Activated CD8-positive, alpha-beta T cell treated with anti-CD3 and anti-CD28 coated beads for 36 hours (primary cell): ENCODE measurements at places on chromosomes 2 and 18.

DNA sequence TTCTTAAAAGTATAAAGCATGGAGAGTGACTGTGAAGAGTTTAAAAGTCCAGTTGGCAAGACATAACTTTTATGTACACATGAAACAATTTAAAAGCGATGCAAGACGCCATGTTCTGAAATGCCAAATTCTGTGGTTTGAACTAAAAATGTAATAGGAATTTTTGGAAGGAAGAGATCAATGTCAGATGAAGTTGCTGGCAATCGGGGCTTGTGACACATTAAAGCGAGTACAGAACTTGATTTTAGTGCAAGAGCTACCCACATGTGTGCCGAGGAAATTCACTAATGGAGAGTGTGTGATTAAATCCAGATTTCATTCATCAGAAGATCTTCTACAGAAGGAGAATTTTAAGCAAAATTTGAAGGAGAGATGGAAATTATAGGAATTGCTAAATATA is 220.2 kb upstream of the CCDC68 start:
- no peaks in the 10 kb centered on the region for H3K4me1 ChIP-seq
- no peak overlapping the region for H3K4me3 ChIP-seq
- no peak for DNase-seq

DNA sequence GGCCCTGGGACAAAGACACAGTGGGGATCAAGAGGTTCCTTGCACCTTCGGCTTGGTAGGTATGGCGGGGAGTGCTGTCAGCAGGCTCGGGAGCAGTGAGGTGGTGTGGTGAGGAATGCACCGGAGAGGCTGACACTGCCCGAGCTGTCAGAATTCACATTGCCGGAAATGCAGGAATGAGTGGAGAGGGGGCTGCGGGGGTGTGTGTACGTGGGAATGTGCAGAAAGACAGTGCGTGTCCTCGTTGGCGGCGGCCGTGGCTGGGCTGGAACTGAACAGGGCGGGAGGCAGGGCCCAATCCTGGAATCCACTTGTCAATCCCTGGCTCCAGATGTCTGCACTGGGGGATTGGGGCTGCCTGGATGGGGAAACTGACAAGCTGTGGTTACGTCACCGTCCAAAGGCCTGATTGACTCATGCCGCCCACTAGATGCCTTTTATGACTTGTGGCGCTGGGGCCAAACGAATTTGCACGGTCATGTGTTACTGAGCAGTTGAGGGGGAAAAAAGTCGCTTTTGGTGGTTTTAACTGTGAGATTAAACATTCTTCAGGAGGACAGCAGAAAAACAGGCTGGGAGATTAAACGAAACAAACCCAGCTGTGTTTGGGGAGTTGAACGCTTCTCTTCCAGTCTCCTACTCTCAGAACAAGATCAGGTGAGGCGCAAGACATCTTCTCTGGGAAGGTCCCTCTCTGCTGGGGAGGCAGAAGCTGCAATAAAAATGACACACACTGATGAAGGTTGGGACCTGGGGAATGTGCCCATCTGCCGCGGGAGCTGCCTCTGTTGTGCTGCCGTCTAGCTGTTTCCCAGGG is 189.4 kb upstream of the GLI2 start:
- no peak overlapping the region for H3K27ac ChIP-seq
- H3K36me3 ChIP-seq: no peaks in the 10 kb centered on the region
- no peak for DNase-seq
- peaks cover 3% of the 10 kb centered on the region for H3K27me3 ChIP-seq
- H3K4me3 ChIP-seq: no peak overlapping the region

- no peaks in the 10 kb centered on the region for H3K27me3 ChIP-seq
- no peak overlapping the region for H3K4me3 ChIP-seq
- no peak overlapping the region for H3K27ac ChIP-seq
These were observed 6.0 kb downstream of the CIAO1 start for GRCh38 chr2:96271995-96272394.

GRCh38 chr2:193810533-193810932 is 1615.8 kb upstream of the TMEFF2 start:
- no peaks in the 10 kb centered on the region for H3K4me1 ChIP-seq
- no peak for DNase-seq
- no peaks in the 10 kb centered on the region for H3K36me3 ChIP-seq
- H3K4me3 ChIP-seq: no peak overlapping the region
- no peaks in the 10 kb centered on the region for H3K27me3 ChIP-seq
- no peak overlapping the region for H3K27ac ChIP-seq

DNA sequence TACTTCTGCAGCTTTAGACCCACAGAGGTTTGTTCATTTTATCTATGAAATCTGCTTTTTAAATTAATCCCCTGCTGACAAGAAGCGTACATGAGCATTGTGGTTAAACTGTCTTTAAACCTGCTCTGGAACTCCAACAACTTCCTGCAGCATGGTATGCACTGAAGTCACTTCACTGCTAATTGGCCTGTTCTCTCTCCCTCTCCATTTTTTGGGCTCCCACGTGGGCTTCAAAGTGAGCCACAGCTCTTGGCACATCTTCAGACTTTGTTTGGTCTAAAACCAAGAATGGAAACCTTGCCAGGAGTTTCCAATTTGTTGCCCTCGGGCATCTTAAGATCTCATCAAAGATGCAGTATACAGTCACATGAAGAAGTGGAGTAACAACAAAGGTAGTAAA is 311.4 kb downstream of the LRRTM1 start:
- H3K27ac ChIP-seq: no peak overlapping the region
- no peak for DNase-seq
- no peaks in the 10 kb centered on the region for H3K36me3 ChIP-seq
- H3K27me3 ChIP-seq: peaks cover 1% of the 10 kb centered on the region

- no peak for DNase-seq
- H3K4me3 ChIP-seq: peak overlapping the region; percentile 9
- peaks cover 2% of the 10 kb centered on the region for H3K27me3 ChIP-seq
- no peaks in the 10 kb centered on the region for H3K36me3 ChIP-seq
- peak overlapping the region; percentile 30 for H3K27ac ChIP-seq
These were observed 216.4 kb downstream of the BCL2 start for GRCh38 chr18:63102941-63103744.

GRCh38 chr18:44590956-44591670 is 89.6 kb upstream of the SETBP1 start:
- no peak for DNase-seq
- H3K4me1 ChIP-seq: no peaks in the 10 kb centered on the region
- H3K4me3 ChIP-seq: no peak overlapping the region
- no peak overlapping the region for H3K27ac ChIP-seq

DNA sequence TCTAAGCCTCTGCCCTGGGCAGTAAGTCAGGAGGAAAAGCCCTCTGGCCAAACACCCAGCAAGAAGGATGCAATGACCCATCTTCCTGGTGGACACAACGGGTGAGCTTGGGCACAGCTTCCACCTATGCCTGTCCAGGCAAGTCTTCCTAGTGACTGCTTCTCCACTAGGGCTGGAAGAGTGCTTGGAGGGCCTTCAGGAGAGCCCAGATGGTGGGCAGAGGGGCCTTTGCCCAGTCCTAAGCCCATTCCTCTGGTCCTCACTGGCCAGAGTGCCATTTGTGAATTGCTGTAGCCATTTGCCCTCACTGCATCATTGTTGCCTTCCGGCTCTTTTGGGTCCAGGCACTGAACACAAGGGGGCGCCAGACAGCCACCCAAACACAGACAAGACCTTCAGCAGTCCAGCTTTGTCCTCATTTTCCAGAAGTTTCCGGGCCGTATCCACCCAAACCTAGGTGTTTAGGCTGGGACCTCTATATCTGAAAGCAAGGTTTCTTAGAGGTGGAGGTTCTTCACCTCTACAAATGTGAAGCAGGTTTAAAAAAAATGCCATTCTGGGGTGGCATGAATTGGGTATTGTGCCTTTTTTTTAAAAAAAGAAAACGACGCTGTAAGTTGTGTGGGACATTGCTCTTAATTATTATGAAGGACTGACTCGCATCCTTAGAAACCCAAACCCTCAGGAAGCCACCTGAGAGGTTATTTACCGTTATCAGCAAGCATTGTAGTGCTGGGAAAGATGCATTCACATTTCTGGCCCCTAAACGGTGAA is 29.5 kb downstream of the PAX8 start:
- no peaks in the 10 kb centered on the region for H3K36me3 ChIP-seq
- H3K4me3 ChIP-seq: no peak overlapping the region
- peaks cover 45% of the 10 kb centered on the region for H3K4me1 ChIP-seq

GRCh38 chr2:12819103-12819475 is 102.4 kb downstream of the TRIB2 start:
- DNase-seq: no peak
- H3K4me1 ChIP-seq: peaks cover 30% of the 10 kb centered on the region

DNA sequence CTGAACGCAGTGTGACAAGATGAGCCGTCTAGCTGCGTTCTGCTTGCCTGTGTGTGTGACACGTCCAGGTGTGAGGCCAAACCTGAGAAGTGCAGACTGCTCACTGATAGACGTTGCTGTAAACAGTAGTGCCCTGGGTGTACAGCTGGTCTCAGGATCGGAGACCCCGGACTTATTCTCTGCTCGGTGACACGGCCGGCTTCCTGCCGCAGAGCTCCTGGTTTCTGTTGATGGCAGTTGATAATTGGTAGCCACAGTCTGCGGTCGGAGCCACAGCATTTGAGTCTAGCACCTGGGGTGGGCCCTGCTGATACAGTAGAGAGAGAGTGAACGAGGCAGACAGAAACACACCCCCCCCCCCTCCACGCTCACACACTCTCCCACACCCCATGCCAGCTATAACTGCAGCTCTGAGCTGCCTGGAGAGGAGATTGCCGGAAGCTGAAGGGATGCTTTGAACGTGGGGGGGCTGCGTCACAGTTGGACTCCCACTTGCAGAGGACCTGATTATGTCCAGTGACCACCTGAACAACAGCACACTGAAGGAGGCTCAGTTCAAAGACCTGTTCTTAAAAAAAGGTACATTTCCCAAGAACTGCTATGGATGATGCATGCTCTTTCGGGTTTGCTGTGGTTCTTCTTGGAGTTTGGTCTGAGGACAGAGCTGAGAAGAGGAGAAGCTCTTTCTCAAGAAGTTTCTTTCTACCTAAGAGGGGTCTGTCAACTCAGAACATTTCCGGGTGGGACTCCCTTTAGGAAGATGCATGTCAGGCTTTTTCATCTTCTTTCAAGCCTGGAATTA is 114.0 kb downstream of the FAM210A start:
- peak overlapping the region; percentile 93 for H3K27ac ChIP-seq
- H3K27me3 ChIP-seq: no peaks in the 10 kb centered on the region
- H3K36me3 ChIP-seq: peaks cover 16% of the 10 kb centered on the region
- peak; percentile 94 for DNase-seq

GRCh38 chr2:110946902-110947301 is 173.8 kb upstream of the BCL2L11 start:
- no peaks in the 10 kb centered on the region for H3K27me3 ChIP-seq
- no peaks in the 10 kb centered on the region for H3K4me1 ChIP-seq
- H3K27ac ChIP-seq: no peak overlapping the region
- DNase-seq: no peak

DNA sequence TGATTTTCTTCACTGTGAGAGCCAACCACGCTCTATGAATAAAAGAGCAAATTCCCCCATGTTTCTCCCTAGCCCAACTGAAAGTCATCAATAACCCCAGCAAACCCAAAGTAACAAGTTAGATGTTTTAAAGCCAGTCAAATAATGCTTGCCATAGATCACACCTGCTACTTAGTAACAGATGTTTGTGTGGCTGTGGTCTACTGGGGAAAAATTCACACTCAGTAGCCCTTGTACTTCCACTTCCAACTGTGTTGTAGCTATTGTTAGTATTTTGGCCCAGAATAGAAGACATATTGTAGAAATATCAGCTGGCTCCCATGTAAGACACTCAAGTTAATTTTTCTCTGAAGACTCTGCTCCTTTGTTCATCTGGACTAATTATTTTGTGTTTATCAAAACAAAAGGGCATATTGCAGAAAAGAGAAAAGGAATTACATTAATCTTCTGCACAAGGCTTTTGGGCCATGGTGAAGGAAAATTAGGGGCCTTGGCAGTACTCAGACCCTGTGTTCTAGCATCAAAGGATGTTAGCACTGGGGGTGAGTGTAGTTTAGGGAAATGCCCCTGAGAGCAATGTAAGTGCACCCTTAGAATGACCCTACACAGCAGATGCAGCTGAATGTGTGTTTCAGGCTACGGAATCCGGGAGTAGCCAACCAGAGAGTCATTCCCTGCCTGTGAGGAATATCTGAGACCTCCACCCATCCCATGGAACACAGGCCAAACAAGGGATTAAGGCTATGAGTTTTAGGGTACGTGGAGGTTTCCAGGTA is 521.9 kb downstream of the EPHA4 start:
- no peak overlapping the region for H3K4me3 ChIP-seq
- no peak for DNase-seq
- no peaks in the 10 kb centered on the region for H3K4me1 ChIP-seq
- no peaks in the 10 kb centered on the region for H3K36me3 ChIP-seq
- H3K27me3 ChIP-seq: no peaks in the 10 kb centered on the region
